ENCODE measurements at places on chromosomes 12 and 14.

GRCh38 chr14:81009346-81009745, 53.9 kb downstream of the TSHR start:
- no peak for DNase-seq

DNA sequence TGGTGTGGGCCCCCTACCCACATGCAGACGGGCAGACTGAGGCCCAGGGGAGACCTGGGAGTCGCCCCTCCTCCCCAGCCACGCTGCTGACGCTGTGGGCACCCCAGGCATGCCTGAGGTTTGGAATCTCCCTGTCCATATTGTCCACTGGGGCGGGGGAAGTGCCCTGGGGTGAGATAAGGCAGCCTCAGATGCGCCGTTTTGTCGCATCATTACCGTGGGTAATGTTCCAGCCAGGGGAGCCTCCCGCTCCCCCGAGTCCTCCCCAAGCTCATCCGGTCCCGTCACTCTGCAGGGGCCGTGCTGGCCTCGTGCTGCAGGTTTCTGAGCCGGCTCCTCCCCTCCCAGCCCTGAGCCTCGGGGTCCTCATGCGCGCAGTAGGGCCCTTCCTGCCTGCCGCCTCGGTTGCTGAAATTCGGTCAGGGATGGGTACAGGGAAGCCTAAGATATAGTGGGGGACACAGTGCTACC, 11.4 kb downstream of the INF2 start:
- DNase-seq, result no peak

GRCh38 chr12:19183121-19183838, 53.7 kb downstream of the PLEKHA5 start:
- DNase-seq, result no peak

DNA sequence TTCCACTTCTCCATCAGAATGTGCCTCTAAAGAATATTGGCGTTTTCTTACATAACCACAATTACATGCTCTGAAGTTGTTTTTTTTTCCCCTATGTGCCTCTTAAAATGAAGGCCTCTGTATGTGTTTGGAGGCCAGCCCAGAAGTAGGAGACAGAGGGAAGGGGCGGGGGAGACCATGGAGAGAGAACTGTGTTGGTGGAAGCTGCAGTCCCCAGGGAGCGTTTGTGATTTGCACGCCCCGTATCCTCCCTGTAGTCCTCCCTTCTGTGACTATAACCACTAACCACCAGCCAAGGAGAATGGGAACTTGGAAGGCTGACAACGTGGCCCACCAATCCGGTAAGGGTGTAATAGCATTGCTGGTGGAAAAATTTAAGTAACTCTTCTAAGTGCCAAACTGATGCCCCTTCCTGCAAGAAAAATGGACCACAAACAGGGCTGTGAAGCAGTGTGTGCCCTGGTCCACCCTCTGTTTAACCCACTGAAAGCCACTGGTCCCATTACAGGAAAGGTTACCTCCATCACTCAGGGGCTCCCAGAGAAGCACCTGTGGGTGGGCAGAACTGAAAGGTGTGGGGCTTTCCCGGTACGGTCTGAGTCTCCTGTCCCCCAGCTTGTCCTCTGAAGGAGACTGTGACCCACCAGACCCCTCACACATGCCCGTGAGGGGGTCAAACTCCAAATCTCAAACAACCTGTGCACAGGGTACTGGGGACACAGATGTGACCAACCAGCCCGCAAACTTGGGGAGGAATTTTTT, 36.8 kb downstream of the CCDC88C start:
- no peak for DNase-seq

- no peak for DNase-seq
Measured at GRCh38 chr12:72766517-72766916, 494.3 kb downstream of the TRHDE start.

GRCh38 chr12:1117970-1118563, 127.0 kb downstream of the ERC1 start:
- DNase-seq, result peak; percentile 77

GRCh38 chr12:71233083-71233482, 75.3 kb upstream of the TSPAN8 start:
- DNase-seq, result no peak

GRCh38 chr12:53530920-53531319, 23.6 kb upstream of the NPFF start:
- DNase-seq, result no peak

GRCh38 chr14:88196925-88197324, 126.1 kb downstream of the KCNK10 start:
- DNase-seq, result no peak

GRCh38 chr12:70733385-70733784, 96.2 kb upstream of the PTPRB start:
- no peak for DNase-seq

GRCh38 chr12:98748463-98748862, 103.4 kb downstream of the APAF1 start:
- DNase-seq, result no peak

DNA sequence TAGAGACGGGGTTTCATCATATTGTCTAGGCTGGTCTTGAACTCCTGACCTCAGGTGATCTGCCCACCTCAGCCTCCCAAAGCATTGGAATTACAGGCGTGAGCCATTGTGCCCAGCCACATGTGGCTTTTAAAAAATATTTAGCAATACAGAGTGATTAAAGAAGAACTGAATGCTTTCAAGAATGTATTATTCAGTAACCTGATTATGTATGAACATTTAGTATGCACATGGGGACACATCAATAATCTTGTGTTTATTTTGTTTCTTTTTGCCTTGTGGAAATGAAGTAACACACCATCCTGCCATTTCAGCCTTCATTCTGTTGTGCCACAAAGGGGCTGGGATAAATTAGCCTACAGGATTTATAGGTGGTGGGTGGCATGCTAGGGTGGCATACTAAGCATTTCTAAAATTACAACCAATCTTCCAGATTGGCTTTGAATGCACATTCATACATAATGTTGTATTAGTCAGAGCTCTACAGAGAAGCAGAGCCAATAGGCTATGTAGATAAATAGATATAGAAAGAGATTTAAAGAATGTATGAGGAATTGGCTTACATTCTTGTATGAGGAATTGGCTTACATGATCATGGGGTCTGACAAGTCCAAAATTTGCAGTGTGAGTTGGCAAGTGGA, 25.5 kb upstream of the TXNRD1 start:
- no peak for DNase-seq

- DNase-seq, result no peak
Measured at GRCh38 chr12:66033151-66033550, 97.4 kb downstream of the LLPH start.
